ENCODE measurements at places on chromosomes 2 and 18.

- DNase-seq = no peak
These were observed 21.5 kb downstream of the DTNB start for GRCh38 chr2:25651782-25652455.

DNA sequence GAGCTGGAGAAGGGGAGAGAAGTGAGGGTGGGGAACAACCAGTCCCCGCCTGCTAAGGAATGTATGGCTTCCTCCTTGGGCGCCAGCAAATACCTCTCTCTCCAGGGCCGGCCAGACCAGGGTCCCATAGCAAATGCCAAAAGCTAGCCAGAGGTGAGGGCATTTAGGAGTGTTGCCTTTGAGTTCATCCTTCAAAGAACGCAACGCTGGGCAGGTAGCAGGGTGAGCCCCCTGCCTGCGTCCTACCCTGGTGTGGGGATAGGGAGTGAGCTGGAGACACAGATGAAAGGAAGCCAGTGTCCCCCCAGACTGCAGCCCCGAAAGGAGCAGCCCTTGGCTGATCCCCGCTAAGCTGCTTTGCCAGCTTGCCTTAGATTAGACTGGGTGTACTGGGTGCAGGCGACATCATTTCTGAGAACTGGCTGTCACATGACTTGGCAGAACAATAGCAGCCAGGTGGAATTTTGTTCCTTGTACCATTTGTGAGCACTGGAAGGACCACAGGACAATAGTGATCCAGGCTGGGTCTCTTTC, 40.4 kb downstream of the KLHL29 start:
- no peak for DNase-seq

DNA sequence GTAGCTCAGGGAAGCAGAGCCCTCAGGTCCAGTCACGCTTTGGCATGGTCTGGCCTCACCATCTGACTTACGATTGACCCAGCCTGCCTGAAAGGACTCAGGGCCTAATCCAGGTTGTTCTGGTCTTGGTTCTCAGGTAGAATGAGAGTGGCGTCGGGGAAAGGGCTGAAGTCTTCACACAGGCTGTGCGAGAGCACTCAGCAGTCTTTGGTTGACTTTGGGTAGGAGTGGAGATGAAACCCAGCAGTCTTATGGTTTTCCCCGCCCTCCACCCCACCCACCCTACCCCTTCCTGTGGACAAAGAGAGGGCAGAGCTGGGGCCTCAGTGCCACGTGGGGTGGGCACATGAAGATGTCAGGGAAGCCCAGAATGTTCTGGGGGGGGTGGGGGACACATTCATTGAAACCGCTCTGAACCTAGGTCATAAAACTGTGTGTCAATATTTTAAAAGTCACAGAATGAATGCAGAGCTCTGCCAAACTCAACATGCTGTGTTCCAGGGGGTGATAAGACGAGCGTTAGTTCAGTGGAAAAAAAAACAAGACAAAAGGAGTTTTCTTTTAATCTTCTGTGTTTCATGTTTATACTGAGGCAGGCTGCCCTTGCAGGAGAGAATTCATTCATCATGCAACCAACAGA, 58.6 kb upstream of the ALPP start:
- no peak for DNase-seq

- DNase-seq = peak; percentile 29
These were observed 63.2 kb upstream of the MAPRE2 start for GRCh38 chr18:34977838-34978532.

DNA sequence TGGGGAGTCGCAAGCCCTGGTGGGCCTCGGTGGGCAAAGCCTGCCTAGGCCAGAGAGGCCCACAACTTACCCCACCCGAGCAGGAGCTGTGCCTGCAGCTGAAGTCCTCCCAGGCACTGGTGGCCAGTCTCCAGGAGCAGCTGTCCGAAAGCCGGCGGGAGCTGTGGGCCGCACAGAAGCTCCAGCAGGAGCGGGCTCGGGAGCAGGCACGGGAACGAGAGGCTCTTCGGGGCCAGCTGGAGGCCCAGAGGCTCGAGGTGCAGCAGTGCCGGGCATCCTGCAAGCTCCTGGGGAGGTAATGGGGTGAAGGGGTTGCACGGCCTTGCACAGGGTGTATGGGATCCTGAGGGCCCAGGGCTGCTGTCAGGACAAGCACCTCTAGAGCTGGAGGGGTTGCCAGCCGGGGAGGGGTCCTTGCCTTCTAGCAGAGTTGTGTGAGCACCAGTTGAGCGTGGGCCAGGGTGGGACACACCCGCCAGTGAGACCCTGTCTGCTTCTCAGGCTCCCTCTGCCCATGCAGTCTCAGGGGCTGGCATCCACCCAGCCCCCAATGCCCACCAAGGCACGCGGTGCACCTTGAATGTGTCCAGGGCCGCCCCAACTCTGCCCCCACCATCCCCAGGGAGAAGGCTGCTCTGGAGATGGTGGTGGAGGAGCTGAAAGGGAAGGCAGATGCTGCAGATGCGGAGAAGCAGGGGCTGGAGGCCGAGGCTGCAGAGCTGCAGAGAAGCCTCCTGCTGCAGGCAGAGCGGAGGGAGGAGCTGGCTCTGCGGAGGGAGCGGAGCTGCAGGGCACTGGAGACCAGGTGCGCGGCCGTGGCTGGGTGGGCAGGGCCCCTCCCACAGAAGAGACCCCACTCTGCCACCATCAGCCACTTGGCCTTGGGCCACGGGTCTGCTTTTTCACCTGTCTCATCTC, 27.2 kb downstream of the CROCC2 start:
- DNase-seq = no peak

- DNase-seq = no peak
These were observed 2.2 kb downstream of the ELAC1 start for GRCh38 chr18:50970006-50970405.

DNA sequence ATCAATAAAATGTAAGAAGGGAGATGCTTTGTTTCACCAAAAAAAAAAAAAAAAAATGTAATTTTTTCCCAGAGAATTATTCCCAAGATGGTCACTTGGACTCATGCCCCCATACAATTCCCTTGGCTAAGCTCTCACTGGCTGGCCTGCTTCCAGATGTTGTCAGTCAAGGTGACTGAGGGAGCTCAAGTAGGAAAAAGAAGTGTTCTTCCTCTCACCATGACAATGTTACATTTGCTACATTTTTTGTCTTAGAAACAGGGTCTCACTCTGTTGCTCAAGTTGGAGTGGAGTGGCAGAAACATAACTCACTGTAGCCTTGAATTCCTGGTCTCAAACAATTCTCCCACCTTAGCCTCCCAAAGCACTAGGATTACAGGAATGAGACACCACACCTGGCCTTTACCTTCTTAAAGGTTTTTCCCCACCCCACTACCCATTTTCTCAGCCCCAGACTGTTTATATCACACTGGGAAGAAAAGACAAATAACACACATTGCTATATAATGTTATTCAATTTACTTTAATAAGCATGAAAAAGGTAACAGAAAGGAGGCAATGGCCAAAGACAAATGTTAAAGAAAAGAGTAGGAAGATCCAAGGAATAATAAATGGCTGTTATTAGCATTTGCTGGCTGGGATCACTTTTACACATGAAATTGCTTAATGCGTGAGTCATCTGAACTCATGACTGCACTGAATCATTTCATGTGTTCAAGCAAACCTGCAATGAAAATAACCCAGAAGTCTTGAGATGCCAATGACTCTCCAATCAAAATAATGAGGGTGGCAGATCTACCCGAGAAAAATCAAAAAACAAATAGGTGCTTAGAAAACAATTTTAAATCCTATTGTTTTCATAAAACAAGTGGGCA, 45.2 kb downstream of the ACVR1 start:
- no peak for DNase-seq

DNA sequence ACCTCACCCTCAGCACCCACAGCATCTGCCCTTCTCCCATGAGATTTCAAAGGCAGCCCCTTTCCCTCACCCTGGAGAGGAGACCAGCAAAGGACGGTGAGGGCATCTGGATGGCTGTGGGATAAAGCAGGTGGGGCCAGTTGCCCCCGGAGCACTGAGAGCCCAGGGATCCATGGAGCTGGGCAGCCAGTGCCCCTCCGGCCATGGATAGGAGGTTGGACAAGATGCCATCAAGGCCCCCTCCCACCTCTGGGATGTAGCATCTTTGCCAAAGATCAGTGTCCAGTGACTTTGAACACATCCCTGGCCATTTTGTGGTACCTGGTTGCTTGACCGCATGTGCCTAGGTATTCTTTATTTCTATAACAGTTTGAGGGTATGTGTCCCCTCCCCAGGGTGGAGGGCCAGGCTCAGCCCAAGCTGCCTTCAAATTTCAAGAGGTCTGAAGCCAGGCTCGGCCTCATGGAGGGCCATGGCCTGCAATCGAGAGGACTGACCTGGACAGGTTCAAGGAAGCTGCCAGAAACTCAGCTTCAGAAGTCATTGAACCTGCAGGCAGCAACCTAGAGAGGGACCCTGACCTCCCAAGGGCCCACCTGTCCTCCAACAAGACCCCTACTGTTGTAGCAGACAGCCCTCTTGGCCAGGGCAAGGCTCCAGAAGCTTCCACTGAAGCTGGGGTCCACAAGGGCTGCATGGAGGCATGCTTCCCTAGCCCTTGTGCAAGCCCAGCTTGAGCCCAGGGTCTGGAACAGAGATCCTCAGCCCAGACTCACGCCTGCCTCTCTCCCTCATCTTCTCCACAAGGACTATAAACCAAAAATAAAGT, 55.5 kb upstream of the BIN1 start:
- no peak for DNase-seq

DNA sequence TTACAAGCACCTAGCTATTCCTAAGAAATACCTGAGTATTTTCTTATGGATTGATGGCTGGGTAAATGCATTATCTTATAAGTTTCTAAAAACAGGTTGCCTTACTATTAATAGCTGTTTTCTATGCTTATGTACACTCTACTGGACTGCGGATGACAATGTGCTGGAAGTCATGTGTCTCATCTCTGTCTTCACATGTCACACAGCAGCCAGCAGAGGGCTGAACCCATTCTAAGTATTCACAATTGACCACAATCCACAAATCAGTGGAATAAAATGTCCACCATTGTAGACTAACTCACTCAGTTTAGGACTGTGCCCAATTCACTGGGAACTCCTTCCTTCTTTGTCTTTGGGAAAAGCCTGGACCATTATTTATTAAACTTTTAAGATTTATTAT, 371.2 kb downstream of the INSIG2 start:
- no peak for DNase-seq

GRCh38 chr2:140893685-140894084, 1237.1 kb downstream of the LRP1B start:
- no peak for DNase-seq

DNA sequence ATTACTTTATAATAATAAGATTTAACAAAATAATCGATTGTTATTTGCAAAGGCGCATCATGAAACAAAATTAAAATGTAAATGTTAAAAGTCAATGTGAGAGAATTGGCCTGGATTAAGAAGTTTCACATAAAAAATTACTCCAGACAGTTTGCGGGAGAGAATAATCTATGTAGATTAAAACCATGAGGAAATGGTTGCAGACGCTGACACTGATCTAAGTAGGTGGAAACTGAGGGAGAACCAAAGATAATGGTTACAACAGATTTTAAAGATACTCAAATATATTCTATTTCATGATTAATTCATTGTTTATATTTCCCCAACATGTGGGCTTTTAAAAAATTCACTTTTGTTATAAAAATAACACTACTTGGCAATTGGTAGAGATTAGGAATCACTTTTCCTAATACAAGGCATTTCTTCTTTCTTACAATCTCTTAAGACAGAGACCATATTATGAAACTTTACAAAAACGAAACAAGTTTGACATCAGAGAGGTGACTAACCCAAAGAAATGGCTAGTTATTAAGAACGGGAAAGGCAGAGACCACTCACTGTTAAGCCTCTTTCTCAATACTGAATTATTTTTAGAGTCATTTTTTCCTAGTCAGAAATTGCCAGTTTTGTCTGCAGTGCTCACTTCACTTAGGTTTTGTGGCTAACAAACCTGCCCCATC, 1.6 kb downstream of the KANSL1L start:
- DNase-seq = no peak

- no peak for DNase-seq
These were observed 111.3 kb upstream of the SLC14A2 start for GRCh38 chr18:45503990-45504389.

DNA sequence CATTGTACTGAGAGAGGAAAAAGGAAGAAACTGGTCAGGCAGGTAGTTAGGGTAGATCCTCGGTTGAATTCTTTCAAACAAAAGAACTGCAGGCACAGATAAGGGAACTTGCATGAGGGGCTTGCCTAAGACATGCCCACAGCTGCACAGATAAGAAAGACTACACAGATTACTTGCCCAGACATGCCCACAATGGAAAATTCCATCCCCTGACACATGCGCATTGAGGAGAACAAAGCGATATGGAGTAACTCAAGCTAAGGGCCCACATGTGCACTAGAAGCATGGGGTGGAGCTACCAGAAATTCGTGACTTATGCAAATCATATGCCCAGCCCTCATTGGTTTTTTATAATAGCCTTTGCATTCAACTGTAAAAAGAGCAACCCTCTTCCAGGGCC, 181.3 kb upstream of the ZNF521 start:
- no peak for DNase-seq

DNA sequence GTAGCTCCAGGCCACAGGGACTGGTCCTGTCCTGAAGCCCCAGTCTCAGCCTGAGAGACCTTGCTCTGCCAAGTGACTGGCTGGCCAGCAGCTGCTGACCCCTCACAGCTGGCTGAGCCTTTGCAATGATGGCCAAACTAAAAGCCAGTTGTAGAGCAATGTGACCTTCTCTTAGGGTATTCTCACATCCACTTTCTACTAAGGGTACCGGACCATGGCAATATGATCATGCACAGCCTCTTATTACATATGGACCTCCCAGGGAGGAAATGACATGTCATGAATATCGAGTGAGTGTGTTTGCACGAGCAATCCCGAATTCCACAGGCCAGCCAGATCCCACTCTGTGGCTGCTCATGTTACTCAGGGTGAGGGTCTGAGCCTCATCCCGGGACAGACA, 213.9 kb downstream of the VAPA start:
- no peak for DNase-seq

DNA sequence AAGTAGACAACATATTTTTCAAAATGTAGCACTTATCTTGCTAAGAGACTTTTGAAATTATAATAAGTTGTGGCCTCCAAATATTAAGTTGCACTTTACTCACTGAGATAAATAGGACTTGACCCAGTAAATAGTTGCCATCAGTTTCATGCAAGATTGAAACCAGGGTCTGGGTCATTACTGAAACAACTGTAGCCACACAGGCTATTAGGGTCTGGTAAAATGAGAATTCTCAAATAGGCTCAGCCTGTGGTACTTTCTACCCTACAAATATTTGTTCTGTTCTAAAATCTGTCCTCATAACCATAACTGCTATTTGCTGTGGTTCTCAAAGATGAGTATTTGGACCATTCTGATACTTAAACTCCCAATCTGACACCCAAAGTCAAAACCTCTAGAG, 115.4 kb upstream of the STK17B start:
- no peak for DNase-seq
